Stimulated activated CD8-positive, alpha-beta memory T cell treated with anti-CD3 and anti-CD28 coated beads, Interleukin-7, amount 100 ng/mL, for 48 hours (primary cell): ENCODE measurements at places on chromosomes 3 and 15.

DNA sequence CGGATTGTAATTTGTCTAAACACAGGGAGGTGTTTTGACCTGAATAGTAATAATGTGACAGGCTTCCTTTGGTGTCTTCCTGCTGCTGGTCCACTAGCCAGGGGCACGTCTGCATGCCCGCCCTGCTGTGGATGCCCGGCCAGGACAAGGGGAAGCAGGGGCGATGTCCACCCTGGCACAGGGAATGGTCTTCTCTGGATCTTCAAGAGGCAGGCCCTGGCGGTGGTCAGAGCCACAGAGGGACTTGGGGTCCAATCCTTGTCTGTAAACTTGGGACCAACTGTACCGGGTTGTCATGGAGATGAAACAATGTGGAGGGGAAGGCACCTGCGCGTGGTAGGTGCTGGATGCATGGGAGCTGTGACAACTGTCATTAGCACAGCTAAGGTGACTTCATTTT lies 134.1 kb downstream of the RPLP1 start:
- no peak for DNase-seq

GRCh38 chr15:63491116-63491827 lies 13.1 kb upstream of the USP3 start:
- no peak for DNase-seq

- DNase-seq: no peak
Observed at GRCh38 chr3:103218793-103219192, 784.0 kb downstream of the ZPLD1 start.

GRCh38 chr3:49701388-49702077 lies 12.2 kb downstream of the RNF123 start:
- DNase-seq: no peak

DNA sequence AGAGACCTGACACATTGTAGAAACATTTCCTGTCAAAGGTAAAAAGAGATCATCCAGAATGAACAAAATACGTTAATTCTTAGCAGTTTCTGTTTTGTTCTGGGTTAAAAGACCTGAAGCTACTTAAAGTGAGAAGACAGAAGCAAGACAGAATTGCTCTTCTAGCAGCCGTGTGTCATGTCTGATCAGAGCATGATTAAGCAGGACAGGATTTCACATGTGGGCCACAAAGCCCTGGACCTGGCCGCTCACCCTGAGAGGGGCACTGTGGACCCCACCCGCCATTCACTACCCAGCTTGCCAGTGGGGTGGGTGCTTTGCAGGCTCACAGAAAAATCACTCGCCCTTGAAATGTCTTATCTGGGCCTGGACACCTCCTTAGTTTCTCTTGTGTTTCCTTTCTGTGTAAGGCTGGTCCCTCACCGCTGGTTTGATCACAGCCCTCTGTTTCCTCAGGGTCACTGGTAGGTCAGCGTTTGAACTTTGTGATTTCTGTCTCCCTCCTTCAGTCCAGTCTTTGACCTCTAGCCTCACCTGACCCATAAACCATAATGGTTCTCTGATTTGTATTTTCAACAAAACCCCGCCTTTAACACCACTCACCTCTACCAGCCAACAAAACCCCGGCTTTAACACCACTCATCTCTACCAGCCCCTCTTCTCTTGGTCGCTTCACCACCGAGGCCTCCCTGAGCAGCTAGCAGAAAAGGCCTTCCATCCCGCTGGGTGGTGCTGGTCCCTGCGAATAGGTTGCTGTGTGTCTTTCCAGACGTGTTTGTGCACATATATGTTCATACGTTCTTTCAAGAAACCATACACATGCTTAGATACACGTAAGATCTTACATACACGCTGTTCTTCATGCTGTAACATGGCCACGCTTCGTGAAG lies 185.0 kb downstream of the OR4M2 start:
- no peak for DNase-seq

- no peak for DNase-seq
Observed at GRCh38 chr3:151329363-151329762, at the start of gene P2RY13. Gene P2RY13, minus strand, starts transcription at chr3:151329549. Its CDS starts 21 bp downstream, at chr3:151329528.

- DNase-seq: peak; percentile 3
Observed at GRCh38 chr3:127406309-127407025, 118.6 kb upstream of the PRR20G start.

DNA sequence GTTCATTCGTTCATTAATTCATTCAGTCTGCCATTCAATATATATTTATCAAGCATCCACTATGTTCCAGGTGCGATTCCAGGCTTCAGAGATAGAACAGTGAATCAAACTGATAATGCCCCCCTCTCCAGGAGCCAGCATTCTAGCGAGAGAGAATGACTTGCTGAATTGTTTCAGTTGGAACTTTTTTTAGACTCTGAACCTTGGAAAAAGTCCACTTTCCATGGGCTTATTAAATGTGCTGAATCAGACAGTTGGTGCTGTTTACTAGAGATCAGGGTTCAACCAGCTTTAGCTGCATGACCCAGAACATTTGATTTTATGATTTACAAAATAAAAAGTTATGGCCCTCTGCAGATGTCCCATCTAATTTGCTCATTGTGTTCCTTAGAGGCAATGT lies 213.2 kb downstream of the THSD4 start:
- no peak for DNase-seq

DNA sequence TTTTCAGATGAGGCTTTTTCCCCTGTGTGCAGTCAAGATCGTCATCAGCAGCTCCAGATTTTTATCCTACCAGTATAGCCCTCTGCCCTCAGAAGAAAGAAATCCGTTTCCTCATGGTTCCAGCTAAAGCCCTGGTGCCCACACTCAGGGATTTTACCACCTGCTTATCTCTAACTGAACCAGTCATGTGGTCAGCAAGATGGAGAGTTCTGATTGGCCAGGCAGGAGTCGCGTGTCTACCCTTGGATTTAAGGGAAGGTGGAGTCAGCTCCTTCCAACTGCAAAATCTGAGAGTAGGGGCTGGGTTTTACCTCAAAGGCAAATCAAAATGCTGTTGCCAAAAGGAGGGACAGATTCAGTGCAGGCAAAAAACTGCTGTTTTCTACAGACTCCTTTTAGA lies 135.3 kb downstream of the LRTM1 start:
- DNase-seq: no peak

DNA sequence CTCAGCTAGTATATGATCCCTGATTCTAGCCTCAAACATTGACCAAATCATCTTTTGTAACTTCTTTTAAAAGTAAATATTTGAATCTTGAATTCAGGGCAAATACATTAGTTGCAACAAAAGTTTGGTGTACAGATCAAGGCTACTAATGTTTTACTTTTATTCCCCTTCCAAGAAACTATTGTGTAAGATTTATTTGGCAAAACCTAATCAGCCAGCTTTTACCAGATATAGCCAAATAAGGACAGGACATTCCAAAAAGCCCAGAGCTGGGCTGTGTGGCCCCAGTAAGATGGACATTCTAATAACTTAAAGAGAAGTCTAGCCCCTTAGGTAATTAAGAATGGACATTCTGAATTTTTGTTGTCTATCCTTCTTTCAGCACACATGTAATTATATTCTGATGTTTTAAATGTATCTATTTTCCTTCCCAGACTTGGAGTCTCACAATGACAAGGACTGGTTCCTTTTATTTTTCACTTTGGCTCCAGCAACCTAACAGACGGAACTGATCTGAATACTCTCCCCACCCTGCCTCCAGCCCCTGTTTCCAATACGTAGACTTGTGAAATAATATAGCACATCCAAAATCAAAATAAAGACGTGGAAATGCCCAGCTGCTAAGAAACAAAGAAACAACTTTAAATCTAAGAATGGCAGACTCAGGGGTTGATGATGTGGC lies 48.1 kb downstream of the STARD5 start:
- DNase-seq: no peak

DNA sequence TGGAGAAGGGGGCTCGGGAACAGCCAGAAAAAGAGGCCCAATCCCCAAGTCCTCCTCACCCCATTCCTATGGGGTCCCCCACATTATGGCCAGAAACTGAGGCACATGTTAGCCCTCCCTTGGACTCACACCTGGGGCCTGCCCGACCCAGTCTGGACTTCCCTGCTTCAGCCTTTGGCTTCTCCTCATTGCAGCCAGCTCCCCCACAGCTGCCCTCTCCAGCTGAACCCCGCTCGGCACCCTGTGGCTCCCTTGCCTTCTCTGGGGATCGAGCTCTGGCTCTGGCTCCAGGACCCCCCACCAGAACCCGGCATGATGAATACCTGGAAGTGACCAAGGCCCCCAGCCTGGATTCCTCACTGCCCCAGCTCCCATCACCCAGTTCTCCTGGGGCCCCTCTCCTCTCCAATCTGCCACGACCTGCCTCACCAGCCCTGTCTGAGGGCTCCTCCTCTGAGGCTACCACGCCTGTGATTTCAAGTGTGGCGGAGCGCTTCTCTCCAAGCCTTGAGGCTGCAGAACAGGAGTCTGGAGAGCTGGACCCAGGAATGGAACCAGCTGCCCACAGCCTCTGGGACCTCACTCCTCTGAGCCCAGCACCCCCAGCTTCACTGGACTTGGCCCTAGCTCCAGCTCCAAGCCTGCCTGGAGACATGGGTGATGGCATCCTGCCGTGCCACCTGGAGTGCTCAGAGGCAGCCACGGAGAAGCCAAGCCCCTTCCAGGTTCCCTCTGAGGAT lies 10.6 kb downstream of the MAP1A start:
- no peak for DNase-seq

DNA sequence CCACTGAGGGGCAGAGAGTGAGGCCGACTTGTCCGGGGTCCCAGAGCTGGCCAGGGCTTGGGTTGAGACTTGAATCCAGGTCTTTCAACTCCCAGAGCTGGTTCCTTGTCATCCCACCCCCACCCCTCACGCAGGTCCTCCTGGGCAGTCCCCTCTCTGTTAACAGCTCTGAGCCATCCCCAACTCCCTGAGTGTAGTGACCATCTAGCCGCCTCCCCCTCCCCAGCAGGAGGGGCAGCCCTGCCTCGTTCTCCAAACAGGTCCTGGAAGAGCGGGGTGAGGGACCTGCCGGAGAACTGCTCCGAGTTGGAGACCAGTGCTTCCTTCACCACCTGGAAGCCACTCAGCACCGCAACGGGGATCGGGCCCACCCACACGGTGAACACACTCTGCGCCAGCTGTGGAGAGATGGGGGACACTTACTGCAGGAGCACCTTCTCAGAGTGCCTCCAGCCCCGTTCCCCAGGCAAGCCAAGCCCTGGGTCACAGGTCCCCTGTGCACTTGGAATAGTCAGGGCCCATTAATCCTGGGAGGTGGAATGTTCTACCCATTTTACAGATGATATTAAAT lies 24.4 kb upstream of the PARL start:
- no peak for DNase-seq

GRCh38 chr3:154176036-154176435 lies 54.8 kb downstream of the ARHGEF26 start:
- no peak for DNase-seq

- DNase-seq: no peak
Observed at GRCh38 chr3:73548436-73548835, 76.3 kb downstream of the PDZRN3 start.

- DNase-seq: no peak
Observed at GRCh38 chr3:13194285-13195209, 121.3 kb upstream of the IQSEC1 start.

GRCh38 chr15:101296418-101297405 lies 1.7 kb upstream of the SNRPA1 start:
- DNase-seq: no peak

- no peak for DNase-seq
Observed at GRCh38 chr15:78598348-78598747, 22.4 kb downstream of the CHRNA3 start.

DNA sequence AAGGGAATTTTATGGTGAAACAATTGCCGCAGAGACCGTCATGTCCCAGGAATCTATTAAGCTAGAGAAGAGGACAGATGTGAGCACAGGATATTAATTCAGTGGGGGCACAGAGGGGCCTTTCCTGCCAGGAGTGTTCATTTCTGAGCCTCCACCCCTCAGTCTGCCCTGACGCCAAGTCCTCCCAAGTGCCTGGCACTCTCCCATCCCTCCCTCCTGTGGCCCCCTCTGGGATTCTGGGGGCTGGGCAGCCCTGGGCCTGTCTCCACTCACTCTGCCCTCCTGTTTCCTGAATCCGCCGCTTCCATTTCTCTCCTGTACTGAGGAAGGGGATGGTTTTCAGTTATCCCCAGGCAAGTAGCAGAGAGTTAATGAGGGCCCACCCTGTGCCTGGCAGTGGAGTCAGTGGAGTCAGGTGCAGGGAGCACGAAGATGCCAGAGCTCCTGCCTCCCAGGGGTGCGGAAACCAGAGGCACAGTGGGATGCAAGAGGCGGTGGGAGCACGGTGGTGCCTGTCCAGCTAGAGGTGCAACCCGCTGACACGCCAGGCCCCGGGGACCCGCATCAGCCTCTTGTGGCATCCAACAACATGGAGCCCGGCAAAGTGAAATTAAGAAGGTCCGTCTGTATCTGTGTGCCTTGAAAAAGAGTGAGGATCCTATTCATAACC lies 212.5 kb downstream of the XXYLT1 start:
- DNase-seq: no peak

GRCh38 chr15:47218295-47218694 lies 499.0 kb upstream of the SEMA6D start:
- DNase-seq: no peak

DNA sequence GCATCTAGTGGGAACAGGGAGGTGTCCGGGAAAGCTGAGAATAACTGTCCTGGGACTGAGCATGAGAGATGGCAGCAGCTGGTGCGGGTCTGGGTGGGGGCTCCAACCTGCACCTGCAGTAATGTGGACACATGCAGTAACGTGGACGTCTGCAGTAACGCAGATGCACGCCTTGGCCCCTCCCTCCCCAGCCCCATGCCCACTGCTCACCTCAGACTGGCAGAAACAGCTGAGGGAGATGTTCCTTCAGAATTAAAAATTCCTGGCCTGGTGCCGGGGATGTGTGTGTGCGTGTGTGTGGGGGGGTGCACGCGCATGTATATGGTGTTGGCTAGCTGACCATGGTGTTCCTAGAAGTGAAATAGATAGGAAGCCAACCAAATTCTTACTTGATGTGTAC lies 86.7 kb upstream of the OXTR start:
- DNase-seq: no peak

- DNase-seq: no peak
Observed at GRCh38 chr3:183370391-183370790, 58.0 kb downstream of the MCF2L2 start.

DNA sequence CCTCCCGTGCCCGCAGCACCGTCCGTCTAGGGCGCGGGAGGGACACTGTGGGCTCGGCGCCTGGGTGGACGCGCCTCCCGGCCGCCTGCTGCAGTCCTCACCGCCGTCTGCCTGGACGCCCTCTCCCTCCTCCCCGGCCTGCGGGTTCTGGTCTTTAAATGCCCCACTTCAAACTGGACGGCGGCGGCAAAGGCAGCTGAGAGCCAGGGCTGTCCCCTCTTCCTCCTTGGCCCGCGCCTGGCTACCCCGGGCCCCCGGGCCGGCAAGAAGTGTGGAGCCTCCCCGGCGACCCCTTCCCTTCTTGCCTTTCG lies 426 bp downstream of the CBLB start:
- no peak for DNase-seq

- DNase-seq: no peak
Observed at GRCh38 chr3:127090218-127091160, 102.4 kb upstream of the PRR23E start.
